GM13976 (cell line): ENCODE measurements at places on chromosomes 13 and 19.

GRCh38 chr19:11982526-11982925 lies 17.7 kb downstream of the ZNF763 start:
- DNase-seq: no peak

GRCh38 chr13:48828962-48829411 lies 146.7 kb upstream of the FNDC3A start:
- no peak for DNase-seq

DNA sequence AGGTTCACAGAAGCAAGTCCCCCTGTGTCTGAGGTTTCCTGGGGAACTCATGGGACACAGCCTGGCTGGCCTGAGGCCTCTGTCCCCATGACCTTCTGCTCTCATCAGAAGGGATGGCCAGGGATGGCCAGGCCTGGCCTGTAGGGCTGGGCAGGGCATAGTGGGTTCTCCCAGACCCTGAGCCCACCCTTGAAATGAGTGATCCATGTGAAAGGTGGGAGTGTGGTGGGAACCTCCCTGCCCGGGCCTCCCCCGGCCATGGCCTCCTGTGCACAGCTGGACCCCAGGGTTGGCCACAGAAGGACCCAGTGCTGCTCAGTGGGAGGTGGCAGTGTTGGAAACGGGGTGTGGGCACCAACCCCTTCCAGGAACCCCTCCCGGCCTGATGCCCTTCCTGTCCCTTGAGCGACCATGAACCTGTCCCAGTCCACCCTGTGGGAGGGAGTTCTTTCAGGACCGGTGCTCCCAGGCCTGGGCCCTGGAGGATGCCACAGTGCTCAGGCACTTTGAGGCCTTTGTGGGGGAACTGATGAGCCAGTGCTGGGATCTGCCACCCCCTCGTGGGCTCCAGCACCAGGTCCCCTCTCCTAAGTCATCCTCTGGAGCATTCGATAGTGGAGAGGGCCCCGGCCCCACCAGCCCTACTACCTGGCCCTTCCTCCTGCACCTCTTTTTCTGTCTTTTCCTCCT lies 15.5 kb upstream of the ZNF14 start:
- peak; percentile 19 for DNase-seq

- DNase-seq: no peak
These were observed 61.6 kb upstream of the MED4 start for GRCh38 chr13:48156466-48156865.

DNA sequence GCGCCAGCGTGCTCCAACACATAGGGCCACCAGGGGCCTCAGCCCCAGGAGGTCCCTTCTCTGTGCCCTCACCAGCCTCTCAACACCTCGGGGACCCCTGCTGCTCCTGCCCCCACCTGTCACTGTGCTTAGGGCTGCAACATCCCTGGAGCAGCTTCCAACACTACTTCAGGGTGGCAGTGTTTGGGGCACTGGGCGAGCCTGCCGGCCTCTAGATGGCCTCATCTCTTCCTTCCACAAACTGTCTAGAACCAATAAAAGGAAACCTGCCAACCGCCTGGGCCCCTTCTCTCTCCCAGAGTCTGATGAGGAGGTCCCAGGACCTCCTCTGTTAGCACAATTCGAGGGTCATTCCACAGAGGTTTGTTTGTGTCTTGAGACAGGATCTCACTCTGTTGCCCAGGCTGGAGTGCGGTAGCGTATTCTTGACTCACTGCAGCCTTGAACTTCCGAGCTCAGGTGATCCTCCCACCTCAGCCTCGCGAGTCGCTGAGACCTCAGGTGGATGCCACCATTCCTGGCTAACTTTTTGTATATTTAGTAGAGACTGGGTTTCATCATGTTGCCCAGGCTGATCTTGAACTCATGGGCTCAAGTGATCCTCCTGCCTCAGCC lies 10.1 kb upstream of the SHD start:
- no peak for DNase-seq
